ENCODE measurements at places on chromosomes 7 and 10.
A peak's percentile ranks its signal among the peaks of the same experiment; 100 is the strongest.

DNA sequence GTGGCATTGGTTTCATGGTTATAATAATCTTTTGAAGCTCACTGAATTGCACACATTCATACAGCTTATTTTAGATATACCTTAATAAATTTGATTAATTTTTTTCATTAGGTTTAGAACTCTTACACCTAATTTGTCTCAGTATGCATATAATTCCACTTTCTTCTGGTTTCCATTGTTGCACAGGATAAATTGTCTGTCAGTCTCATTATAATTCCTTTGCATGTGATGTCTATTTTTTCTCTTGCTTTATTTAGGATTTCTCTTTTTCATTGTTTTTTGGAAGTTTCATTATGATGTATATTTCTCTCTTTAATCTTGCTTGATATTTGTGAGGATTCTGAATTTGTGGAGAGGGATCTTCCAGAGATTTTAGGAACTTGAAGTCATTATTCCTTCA, 84.7 kb downstream of the ARL5B start:
- no peak for DNase-seq

- peak; percentile 68 for DNase-seq
Observed at GRCh38 chr7:133703547-133703946, 423.6 kb upstream of the LRGUK start.

DNA sequence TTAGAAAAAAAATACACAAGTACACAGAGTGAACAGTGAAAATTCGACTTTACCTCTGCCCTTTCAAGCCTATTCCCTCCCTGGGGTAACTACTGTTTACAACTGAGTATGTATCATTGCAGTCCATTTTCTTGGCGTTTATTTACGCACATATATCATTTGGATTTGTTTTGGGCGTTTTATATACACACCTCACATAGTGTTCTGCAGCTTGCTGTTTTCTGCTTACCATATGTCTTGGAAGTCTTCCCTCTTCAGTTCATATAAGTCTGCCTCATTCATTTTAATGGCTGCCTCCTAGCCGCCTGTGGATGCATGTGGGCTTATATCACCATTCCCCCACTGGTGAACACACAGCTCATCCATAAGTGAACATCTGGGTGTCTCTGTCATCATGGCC, 41.6 kb upstream of the COL13A1 start:
- no peak for DNase-seq

DNA sequence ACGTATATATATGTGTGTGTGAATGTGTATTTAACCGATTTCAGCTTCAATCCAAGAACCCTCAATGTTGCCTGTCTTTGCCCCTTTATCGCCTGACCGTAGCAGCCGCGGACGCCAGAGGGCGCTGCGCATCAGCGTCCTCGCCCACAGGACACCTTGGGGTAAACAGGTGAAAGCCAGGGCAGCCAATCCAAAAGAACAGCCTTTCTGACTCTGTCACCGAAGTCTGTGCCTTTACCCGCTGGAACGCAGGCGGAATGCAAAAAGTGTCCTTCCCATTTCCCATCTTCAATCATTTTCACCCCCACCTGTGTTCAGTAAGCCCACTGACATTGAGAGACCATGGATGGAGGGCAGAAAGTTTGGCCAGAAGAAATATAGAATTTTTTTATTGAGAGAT, 3.6 kb downstream of the NXPH1 start:
- DNase-seq, result no peak

DNA sequence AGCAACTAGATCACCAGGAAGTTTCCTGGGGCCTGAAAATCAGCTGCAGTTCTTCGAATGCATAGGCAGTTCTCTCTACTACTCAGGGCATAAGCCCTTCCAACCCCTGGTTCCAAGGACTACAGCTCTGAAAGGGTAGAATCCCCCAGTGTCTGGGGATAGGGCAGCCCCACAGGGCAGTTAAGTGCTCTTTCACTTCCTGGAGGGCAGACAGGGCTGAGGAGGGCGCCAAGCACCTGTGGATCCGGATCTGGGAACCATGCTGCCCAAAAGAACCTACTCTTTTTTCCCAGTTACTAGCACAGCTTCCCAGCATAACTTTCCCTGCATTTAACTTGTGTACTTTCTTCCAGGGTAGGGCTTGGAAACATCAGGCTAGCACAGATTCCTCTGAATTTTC, 41.1 kb downstream of the CXCL12 start:
- no peak for DNase-seq

DNA sequence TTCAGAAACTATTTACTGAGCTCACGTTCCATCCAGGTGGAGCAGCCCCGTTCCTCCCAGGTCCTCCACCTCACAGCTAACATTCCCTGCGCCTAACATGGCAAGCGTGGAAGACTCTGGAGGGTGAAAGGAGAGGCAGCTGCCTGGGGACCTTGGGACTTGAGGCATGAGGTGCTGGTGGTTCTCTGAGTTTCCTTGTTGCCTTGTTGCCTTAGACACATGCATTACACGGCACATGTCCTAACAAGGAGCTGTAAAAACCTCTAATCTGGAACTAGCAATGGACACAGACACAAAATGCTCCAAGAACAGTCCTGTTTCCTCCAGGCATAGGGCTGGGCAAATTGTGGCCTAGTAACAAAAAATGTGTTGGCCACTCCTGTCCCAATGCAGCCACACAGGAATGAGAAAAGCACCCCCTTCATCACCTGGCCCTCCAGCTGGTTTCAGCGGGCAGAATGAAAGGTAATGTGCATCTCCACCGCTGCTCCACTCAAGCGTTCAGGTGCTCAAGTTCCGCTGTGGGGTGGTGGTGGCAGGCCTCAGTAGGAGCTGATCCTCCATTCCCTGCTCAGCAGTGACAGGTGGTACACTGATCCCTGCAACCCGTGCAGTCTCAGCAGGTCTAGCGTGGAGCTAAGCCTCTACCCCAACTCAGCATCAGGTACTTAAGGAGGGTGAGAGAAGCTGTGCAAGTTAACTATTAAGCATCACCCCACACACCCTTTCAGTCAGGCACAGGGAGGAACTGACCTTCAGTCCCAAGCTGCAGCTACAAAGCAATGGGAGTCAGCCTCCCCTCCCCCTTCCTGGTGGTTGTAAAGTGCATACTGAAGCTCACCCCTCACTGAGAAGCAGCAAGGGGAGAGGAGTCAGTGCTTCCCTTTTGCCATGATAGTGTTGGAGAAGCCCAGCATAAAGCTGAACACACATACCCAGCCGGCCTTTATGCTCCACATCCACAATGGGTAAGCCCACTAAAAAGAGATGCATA, 382.8 kb downstream of the SDK1 start:
- DNase-seq, result no peak

DNA sequence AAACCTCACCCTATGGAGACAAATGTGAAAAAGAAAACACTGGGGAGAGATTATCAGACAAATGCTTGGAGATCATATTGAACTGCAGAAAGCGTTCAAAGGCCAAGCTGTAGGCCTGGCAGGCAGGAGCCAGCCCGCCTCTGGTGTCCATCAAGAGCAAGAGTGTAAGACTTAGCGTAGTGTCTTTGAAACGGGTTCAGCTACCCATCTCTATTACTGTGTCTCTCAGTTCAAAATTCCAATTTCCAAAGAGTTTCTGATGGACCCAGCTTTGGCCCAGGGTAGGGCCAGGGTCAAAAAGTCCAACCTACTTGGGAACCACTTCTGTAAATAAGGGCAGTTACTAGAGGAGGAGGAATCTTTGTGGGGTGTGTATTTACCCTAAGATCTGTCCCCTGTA, 45.4 kb upstream of the HBP1 start:
- no peak for DNase-seq

DNA sequence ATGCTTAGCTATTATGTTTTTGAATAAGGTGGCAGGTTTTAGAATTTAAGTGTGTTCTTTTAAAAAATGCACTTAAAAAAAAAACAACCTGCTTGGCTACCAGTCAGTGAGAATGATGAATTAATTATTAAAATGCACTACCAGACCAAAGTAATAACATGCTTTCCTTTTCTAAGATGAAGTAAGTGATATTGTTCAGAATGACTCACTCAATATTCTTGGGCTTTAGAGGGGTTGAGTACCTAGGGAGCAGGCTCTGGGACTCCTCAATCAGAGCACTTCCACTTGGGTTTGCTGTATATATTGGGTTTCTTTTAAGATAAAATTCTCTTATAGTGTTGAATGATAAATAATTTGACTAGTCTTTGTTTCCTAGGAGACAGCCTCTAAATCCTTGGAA, 8.6 kb downstream of the STAM start:
- DNase-seq, result no peak

- DNase-seq, result no peak
Observed at GRCh38 chr10:127976701-127977356, 69.9 kb downstream of the PTPRE start.

DNA sequence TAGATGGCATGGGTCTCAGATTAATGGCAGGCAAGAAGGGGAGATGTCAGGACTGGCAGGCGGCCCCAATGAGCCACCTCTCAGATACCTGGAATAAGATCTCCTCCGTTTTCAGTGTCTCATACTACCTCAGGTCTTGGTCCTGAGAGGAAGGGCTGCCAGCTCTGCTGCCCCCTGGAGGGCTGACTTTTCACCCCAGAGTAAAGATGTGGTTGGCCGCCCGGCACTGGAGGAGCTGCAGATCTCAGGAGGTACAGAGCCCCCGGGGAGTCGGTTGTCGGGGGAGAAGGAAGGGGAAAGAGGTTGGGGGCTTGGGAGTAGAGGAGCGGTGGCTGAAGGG, 642 bp upstream of the COL13A1 start:
- DNase-seq, result peak; percentile 67

DNA sequence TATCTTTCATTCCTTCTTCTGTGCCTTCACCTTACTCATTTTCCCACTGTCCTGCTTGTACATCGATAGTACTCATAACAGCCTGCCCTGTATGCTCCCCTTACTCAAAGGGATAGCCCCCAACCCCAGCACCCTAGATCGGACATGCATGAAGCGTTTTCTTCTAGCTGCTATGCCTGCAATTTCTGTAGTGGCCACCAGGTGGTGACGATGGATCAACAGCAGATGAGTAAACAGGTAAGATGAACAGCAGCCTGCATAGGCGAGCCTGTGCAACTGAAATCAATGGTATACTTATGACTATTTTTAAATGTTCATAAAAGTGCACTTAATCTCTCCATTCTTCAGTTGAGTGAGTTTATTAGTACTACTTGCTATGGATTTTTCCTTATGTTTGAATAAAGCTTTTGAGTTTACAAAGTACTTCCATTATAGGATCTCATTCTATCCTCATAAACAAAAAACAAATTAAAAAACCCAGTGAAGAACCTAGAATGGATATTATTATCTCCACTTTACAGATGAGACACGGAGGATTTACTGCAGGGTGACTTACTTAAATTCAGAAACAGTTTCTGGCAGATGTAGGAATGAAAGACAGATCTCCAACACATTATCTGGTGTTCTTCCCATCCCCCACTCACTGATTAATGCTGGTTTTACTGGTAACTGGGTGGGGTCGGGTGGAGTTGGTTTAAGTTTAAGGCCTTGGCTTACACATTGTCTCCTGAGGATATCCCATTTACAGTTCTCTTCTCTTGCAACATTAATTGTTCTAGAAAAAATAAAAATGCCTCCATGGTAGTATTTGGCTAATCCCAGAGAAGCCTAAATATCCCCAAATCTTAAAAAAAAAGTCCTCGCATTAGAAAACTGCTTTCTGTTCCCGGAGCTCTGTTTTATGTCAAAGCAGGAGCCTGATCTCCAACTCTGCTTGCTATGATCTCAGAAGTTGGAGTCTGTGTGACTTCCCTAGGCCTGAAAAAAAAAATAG, 222.1 kb downstream of the GLI3 start:
- DNase-seq, result no peak

DNA sequence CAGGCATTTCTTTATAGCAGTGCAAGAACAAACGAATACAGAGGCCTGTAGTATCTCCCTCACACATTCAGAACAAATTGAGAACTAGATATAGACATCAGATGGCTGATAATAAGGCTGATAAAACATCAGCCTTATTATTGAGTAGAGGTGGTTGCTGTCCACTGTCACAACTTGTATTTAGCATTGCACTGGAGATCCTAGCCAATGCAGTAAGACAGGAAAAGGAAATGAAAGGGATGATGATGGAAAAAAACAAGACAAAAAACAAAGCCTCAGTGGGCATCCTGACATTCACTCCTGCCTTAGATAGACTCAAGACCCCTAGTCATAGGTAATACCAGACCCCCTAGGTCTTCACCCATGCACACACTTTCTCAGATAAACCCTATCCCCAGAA, 4.7 kb upstream of the RABGEF1 start:
- DNase-seq, result no peak

DNA sequence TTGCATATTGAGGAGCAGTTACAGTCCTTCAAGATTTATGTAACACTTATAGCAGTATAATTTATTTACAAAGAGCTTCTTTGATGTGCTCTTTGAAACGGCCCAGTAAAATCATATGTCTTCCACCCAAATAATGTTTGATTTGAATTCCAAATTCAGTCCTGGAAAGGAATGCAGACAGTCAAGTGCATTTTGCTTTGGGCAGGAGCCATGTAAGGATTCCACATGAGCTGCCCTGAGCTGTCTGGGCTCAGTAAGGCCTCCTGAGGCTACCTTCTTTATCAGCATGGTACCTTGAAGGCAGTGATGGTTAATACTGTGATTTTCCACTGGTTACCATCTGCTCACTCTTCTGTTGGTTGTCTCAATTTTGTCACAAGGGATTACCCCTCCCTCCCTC, 41.6 kb upstream of the LHFPL3 start:
- no peak for DNase-seq

- DNase-seq, result no peak
Observed at GRCh38 chr7:157652161-157652953, 315.6 kb downstream of the DNAJB6 start.

DNA sequence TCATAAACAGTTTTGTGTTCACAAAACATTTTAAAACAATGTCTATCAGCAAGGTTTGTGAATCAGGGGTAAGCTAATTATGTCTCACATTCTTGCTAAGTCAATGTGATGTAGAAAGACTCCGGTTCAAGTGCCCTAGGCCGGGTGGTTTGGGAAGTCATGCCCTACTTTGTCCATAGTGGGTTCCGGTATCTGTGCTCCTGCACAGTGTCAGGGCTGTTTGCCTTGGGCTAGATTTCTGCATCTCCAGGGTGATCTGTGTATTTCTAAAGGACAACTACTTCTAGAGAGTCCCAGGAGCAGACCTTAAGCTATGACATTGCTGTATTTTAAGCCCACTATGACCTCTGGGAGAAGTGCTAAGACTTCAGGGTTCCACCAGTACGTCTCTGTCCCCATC, 504.1 kb downstream of the PLXNA4 start:
- no peak for DNase-seq

DNA sequence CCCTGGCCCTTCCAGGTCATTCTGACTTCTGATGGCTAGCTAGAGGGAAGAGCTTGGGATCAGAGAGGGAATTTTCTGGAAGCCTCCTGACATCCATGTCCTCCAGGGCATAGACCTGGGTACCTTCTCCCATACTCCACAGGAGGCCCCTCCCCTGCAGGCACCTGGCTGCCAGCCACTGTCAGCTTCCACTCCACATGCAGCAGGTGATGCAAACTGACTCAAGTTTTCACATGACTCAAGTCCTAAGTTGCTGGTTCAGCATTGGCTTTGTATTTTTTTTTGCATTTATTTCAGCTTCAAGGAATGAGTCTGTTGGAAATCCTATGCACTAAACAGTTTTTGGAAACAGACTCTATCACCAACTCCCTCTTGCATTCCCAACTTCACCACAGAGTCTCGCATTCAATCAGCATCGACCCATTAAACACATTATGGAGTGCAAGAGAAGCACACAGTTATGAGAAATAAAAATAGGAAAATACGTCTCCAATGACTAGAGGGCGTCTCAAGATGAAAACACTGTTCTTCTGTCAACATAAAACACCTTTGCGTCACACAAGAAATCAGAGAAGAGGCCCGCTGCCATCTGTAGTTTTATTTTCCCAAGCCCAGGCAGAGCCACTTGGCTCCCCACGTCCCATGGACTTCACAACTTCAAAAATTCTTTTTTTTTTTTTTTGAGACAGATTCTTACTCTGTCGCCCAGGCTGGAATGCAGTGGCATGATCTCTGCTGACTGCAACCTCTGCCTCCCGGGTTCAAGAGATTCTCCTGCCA, 362.6 kb upstream of the MGMT start:
- DNase-seq, result no peak

All from femur (tissue), 1 donor.